NCI-H524 treated with DMSO at 0.1 percent for 48 hours (cell line): ENCODE measurements at places on chromosomes 16 and 17.

GRCh38 chr16:64343061-64343819 lies 778.6 kb downstream of the CDH11 start:
- no peak for DNase-seq

GRCh38 chr17:48374650-48375230 lies 55.3 kb downstream of the SKAP1 start:
- no peak for DNase-seq

GRCh38 chr16:4860727-4861342 lies 13.6 kb downstream of the UBN1 start:
- DNase-seq: no peak

- no peak for DNase-seq
These were observed 130.1 kb downstream of the TOX3 start for GRCh38 chr16:52416888-52417287.

DNA sequence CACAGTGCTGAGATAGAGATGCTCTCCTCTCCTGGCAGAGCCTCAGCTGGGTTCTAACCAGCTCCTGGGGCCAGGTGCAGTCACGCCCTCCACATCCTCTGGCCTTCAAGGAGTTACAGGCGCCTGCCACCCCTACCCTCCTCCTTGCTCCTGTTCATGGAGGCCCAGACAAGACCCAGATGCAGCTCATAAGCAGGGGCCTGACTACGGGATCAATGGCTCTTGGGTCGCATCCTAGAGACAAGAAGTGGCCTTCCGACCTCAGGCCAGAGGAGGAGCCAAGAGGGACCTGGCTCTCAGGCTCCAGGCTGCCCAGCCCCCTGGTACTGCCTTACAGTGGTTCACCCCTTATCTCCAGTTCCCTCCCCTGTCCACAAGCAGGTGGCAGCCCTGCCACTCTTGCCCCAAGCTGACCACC lies 23.0 kb downstream of the ARHGAP27 start:
- no peak for DNase-seq

GRCh38 chr16:75292691-75293090 lies 41.3 kb upstream of the BCAR1 start:
- DNase-seq: no peak
